Aorta (tissue), 5 donors: ENCODE measurements at places on chromosomes 2 and 18. TPM values are rescaled to one million over a fixed set of nuclear protein-coding genes. Genes with fewer than 3 reads are reported as not detected.

- DNase-seq = no peak
- H3K27ac ChIP-seq = no peak overlapping the region
- no peaks in the 10 kb centered on the region for H3K4me1 ChIP-seq
- H3K27me3 ChIP-seq = no peaks in the 10 kb centered on the region
Measured at GRCh38 chr18:32777049-32777448, 4.2 kb upstream of the KLHL14 start.

GRCh38 chr2:96485350-96485749 is 19.8 kb downstream of the NEURL3 start:
- H3K36me3 ChIP-seq = no peaks in the 10 kb centered on the region
- H3K4me1 ChIP-seq = no peaks in the 10 kb centered on the region
- H3K27me3 ChIP-seq = no peaks in the 10 kb centered on the region
- H3K27ac ChIP-seq = no peak overlapping the region

The TMEM185B gene
- 20.8 TPM for total RNA-seq

The TBR1 gene
- total RNA-seq = not detected

- no peak for DNase-seq
- peaks cover 1% of the 10 kb centered on the region for H3K27me3 ChIP-seq
- no peaks in the 10 kb centered on the region for H3K36me3 ChIP-seq
- H3K4me3 ChIP-seq = no peak overlapping the region
- H3K4me1 ChIP-seq = no peaks in the 10 kb centered on the region
Measured at GRCh38 chr18:7417727-7418126, 149.4 kb upstream of the PTPRM start.

DNA sequence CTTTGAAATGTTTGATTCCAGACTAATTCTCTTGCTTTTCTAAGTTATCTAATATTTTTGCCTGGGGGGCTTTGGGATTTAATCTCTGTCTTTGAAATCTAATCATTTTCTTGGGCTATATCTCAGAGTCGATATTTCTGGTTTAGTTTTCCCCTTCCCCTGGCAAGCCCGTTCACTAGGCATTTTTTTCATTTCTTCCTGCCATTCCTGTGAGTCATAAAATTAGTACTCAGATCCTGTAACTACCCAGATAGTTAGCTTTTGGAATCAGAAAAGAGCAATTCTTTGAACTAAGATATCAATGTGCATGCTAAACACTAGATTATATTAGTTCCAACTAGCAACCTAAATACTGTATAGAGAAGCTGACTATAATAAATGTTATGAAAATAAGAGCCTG is 29.4 kb upstream of the RNF149 start:
- no peak overlapping the region for H3K4me3 ChIP-seq
- H3K27ac ChIP-seq = no peak overlapping the region
- no peaks in the 10 kb centered on the region for H3K27me3 ChIP-seq
- no peaks in the 10 kb centered on the region for H3K36me3 ChIP-seq
- H3K4me1 ChIP-seq = no peaks in the 10 kb centered on the region

The WNT6 gene
- 2.1 TPM for total RNA-seq

- H3K36me3 ChIP-seq = peaks cover 2% of the 10 kb centered on the region
- H3K27me3 ChIP-seq = no peaks in the 10 kb centered on the region
- no peaks in the 10 kb centered on the region for H3K4me1 ChIP-seq
- H3K4me3 ChIP-seq = no peak overlapping the region
- no peak for DNase-seq
Measured at GRCh38 chr2:210442457-210442856, 34.1 kb downstream of the LANCL1 start.

DNA sequence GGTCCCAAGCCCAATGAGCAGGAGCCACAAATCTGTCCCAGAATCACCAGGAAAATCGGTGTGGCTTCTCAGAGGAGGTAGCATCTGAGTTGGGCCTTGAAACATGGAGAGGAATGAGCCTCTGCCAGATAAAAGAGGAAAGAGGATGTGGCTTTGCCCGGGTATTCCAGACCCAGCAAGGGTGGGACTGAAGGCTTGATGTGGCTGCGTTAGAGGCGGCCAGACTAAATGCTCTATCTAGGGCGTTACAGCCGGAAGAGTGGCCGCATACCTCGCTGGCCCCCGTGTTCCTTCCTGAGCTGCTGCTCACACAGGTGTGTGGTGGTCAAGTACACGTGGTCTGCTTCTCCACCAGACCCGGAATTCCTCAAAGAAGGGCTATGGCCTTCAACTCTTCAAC is 33.9 kb upstream of the POMC start:
- DNase-seq = peak; percentile 46
- H3K27ac ChIP-seq = no peak overlapping the region
- no peaks in the 10 kb centered on the region for H3K4me1 ChIP-seq
- no peaks in the 10 kb centered on the region for H3K36me3 ChIP-seq
- H3K4me3 ChIP-seq = no peak overlapping the region

- no peaks in the 10 kb centered on the region for H3K36me3 ChIP-seq
- no peak for DNase-seq
- H3K4me1 ChIP-seq = no peaks in the 10 kb centered on the region
- H3K4me3 ChIP-seq = no peak overlapping the region
Measured at GRCh38 chr2:184646593-184646992, 48.3 kb downstream of the ZNF804A start.

The GAL3ST2 gene
- not detected for total RNA-seq

The SMYD1 gene
- total RNA-seq = not detected

The RAX gene
- total RNA-seq = not detected

GRCh38 chr2:19651466-19651865 is 250.3 kb downstream of the TTC32 start:
- no peak overlapping the region for H3K4me3 ChIP-seq
- H3K27ac ChIP-seq = no peak overlapping the region
- no peak for DNase-seq
- H3K27me3 ChIP-seq = no peaks in the 10 kb centered on the region
- H3K4me1 ChIP-seq = no peaks in the 10 kb centered on the region

- no peaks in the 10 kb centered on the region for H3K4me1 ChIP-seq
- H3K4me3 ChIP-seq = no peak overlapping the region
- DNase-seq = no peak
- no peak overlapping the region for H3K27ac ChIP-seq
Measured at GRCh38 chr2:105243961-105244360, 2.4 kb downstream of the GPR45 start.

DNA sequence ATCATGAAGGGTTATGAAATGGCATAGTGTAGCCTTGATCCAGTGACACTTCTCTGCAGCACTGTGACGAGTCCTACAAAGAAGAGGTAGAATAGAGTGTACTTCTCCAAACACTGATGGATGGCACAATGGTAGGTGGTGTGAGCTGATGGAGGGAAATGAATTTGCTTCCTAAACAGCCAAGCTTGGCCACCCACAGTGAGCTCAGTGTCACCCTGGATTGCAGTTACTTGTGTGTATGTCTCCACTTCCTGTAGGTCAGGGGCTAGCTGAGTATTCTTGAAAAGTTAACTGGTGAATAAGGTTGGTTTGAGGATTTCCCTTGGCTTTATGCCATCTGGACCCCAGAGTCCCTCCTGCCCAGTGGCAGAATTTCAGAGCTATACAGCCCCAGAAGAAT is 75.9 kb downstream of the VSNL1 start:
- no peak overlapping the region for H3K27ac ChIP-seq
- H3K4me3 ChIP-seq = no peak overlapping the region
- H3K36me3 ChIP-seq = no peaks in the 10 kb centered on the region

The ALPP gene
- total RNA-seq = not detected

GRCh38 chr2:52054824-52055223 is 1022.9 kb upstream of the NRXN1 start:
- no peak for DNase-seq
- no peak overlapping the region for H3K27ac ChIP-seq
- H3K27me3 ChIP-seq = no peaks in the 10 kb centered on the region

The POTEC gene
- not detected for total RNA-seq

DNA sequence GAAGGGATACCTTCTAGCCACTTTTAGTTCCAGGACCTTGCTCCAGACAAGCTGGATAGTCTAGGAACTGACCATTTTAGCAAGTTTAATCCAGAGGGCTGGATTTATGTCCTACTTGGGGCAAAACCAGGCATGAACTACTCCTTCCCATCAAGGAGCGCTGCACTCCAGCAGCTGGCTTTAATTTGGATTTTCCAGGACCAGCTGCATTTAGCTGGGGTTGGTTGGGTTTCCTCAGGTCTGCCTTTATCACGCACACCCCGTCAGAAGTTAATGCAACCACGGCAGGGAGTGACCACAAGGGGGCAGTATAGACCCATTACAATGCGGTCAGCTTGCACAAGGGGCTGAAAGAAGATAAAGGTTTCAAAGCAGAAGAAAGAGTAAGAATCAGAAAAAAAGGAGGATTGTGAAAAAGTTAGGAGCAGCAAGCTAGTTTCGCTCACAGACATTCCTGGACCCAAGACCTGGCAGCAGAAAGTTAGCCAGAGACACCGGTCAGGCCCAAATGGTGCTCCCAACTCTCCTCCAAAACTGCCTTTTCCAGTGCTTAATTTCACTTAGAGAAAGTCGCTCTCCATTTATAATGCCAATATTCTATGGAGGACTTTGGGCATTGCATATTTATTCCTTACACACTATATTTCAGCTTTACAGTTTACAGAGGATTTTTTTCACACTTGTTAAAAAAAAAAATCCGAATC is 40.1 kb downstream of the SLC4A1AP start:
- H3K36me3 ChIP-seq = no peaks in the 10 kb centered on the region
- H3K27ac ChIP-seq = peak overlapping the region; percentile 93
- no peak overlapping the region for H3K4me3 ChIP-seq

The SESTD1 gene
- total RNA-seq = 157 TPM

The BOLL gene
- total RNA-seq = not detected

GRCh38 chr2:126839796-126840195 is 58.9 kb upstream of the TEX51 start:
- H3K27me3 ChIP-seq = no peaks in the 10 kb centered on the region
- no peaks in the 10 kb centered on the region for H3K4me1 ChIP-seq
- H3K4me3 ChIP-seq = no peak overlapping the region
- no peaks in the 10 kb centered on the region for H3K36me3 ChIP-seq

DNA sequence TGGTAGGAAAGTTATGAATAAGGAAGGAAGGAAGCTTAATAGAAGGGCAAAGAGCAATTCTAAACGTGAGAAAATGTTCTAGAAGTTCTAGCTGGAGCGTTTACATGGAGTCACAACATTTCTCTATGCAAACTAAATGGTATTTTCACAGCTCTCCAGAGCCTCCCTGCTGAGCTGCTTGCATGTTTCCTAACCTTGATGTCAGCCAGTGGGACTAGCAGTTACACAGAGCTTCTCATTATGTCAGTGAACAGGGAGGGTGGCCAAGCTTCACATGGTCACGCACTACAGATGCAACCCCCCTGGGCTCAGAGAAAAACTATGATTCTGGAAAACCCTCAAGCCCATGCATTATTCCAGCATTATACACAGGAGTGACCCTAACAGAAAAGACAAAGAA is 153.4 kb upstream of the CCDC150 start:
- H3K4me3 ChIP-seq = no peak overlapping the region
- H3K36me3 ChIP-seq = no peaks in the 10 kb centered on the region
- DNase-seq = no peak
- H3K27ac ChIP-seq = no peak overlapping the region
- peaks cover 3% of the 10 kb centered on the region for H3K4me1 ChIP-seq

- H3K36me3 ChIP-seq = no peaks in the 10 kb centered on the region
- no peaks in the 10 kb centered on the region for H3K4me1 ChIP-seq
- H3K4me3 ChIP-seq = no peak overlapping the region
- H3K27ac ChIP-seq = no peak overlapping the region
Measured at GRCh38 chr2:52289741-52290140, 1257.8 kb upstream of the NRXN1 start.

DNA sequence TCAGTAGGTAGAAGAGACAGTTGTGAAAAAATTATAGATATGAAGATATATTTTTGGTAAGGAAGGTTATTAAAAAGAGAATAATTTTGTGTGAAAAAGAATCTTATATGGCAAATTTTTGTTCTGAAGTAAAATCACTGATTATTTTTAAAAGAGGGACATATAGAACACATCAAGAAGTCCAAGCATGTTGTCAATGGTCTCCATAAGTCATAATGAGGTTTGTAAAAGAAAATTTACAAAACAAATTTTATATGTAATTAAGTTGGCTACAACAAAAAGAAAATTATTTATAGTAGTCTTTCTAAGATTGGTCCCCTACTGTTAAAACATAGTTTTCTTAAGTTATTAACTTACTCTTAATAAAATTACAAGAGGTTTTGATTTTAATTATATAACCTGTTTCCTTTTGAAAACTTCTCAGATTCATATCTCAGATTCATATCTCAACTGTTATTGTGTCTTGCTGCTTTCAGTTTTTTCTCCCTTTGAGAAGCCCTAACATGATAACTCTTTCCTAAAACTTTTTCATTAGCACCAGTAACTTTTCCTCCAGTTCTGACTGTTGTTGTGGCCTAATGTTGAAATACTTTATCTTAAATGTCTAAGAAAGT is 81.2 kb downstream of the SH3YL1 start:
- H3K27me3 ChIP-seq = no peaks in the 10 kb centered on the region
- DNase-seq = no peak
- H3K36me3 ChIP-seq = no peaks in the 10 kb centered on the region
- no peak overlapping the region for H3K27ac ChIP-seq

DNA sequence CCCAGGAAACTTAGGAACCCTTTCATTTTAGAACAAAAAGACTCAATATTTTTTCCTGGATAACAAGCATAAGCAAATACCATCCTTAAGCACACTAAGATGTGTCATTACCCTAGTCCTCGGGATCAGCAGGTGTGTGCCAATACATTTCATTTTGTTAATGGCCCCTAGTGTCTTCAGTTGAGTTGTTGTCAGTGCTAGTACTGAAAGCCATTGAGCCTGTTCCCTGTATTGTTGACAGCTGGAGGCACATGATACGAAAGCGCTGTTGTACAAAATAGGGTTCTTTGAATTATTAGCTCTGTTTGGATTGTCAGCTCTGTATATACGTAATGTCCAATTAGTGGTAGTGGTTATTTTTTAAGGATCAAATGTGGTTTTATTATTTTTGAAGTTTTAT is 29.5 kb downstream of the VAPA start:
- H3K36me3 ChIP-seq = peaks cover 3% of the 10 kb centered on the region
- no peak overlapping the region for H3K4me3 ChIP-seq
- no peaks in the 10 kb centered on the region for H3K27me3 ChIP-seq
- DNase-seq = no peak
- H3K27ac ChIP-seq = no peak overlapping the region

DNA sequence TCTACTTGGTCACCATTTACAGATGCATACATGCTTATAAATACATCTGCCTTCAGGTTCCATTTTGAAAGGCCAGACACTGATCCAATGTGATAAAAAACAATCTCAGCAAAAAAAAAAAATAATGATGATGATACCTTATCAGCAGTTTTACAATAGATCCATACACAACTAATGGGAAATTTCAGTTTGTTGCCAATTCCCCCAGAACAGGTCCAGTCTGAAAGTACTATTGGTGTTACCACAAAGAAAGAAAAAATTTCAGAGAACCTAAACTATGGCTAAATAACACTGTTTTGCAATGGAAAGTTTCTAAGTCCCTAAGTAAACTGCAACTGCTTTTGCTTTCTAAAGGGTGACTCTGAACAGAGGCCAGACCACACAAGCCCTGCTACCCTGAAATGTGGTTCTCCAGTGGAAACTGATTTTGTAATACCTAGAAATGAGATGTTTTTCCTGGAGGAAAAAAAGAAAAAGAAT is 54.1 kb downstream of the LPIN2 start:
- H3K27me3 ChIP-seq = no peaks in the 10 kb centered on the region
- H3K27ac ChIP-seq = peak overlapping the region; percentile 36
- H3K36me3 ChIP-seq = peaks cover 6% of the 10 kb centered on the region
- peaks cover 3% of the 10 kb centered on the region for H3K4me1 ChIP-seq
- no peak overlapping the region for H3K4me3 ChIP-seq
